T1000 (cell line): ENCODE measurements at places on chromosomes 1 and 21.

DNA sequence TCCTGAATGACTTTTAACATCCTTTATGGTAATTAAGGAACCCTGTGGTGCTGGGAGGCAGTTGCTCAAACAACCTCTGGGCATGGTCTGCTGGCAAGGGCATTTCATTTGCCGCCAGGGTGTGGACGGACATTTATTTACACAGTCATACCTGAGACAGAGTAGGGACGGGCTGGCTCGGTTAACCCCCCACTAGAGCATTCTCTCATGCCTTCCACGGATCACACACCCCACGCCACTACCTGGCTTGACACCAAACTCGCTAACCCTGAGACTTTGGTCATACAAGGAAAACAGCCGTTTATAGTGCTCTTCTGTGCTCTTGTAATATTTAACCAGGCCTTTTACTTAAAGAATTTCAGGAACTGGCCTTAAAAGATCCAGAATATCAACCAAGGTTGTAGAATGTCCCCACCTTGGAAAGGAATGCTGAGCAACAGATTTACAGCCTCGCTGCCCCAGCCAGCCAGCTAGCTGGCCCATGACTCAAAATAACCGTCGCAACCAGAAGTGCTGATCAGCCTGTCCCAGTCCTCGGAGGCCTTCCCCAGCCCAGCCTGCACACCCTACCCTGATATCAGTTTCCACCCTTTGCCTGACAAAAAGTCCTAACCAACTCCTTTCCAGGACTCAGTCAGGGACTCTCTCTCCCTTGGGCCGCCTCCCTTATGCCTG, 6.5 kb upstream of the PDXK start:
- DNase-seq: peak; percentile 16

GRCh38 chr1:177275736-177276135, 105.0 kb downstream of the BRINP2 start:
- no peak for DNase-seq

GRCh38 chr21:32319012-32319411, 20.4 kb downstream of the MRAP start:
- DNase-seq: no peak

DNA sequence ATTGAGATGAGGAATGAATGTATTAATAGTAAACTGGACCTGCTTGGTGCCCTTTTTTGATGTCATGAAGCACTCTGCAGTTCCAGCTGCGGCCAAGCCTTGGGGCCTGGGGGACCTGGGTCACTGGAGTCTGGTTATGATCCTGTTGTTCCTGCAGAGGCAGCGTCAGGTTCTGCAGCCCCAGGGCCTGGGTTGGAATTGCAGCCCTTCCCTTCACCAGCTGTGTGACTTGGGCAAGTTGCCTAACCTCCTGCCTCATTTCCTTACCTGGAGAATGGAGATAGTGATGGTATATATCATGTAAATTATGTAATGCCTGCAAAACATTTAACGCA, 9.1 kb upstream of the ATP5PO start:
- DNase-seq: no peak

- no peak for DNase-seq
These were observed 160.9 kb upstream of the FMN2 start for GRCh38 chr1:239930686-239931262.

- DNase-seq: no peak
These were observed 28.4 kb downstream of the WDR26 start for GRCh38 chr1:224406216-224406615.

- DNase-seq: no peak
These were observed 49.0 kb upstream of the ASB17 start for GRCh38 chr1:75980972-75981897.

- no peak for DNase-seq
These were observed 46.6 kb upstream of the LYST start for GRCh38 chr1:235913311-235913710.

DNA sequence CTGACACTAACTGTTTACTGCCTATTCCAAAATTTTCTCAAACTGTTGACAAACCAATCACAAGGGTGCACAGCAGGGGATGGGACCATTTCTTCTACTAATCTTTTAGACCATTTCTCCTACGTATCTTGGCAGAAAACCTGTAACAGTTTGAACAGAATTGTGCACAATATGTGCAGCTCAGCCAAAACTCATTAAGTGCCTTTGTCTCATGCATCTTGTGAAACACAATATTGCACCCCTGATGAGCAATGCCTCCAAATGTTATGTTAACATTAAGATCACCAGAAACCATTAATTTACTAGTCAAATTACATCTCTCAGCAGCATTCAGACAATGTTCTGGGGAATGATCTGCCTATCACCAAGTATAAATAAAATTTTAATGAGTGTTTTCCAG, 247.5 kb downstream of the NRIP1 start:
- no peak for DNase-seq

DNA sequence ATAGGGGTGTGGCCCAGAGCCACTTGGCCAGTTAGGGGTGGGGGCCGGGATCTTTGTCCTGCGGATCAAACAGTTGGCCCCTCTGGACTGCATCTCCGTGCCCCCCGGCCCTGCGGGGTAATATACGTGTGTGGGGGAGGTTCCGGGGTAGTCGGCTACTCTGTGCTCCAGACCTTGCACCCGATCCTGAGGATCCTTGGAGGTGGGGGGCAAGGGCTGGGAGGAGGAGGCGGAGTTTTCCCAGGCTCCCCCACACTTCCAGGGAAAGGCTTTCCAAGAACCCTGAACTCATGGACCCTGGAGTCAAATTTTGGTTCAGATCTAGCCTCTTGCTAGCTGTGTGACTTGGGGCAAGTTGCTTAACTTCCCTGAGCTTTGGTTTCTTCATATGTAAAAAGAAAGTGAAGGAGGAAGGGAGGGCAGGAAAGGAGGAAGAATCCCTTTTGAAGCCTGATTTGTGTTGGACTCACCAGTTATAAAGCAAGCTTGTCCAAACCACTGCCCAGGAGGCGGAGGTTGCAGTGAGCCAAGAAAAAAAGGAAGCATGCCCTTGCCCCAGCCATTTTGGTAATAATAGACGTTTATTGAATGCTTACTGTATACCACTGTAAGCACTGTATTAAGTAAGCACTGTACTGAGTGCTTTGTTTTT, 686 bp downstream of the MIIP start:
- no peak for DNase-seq

GRCh38 chr1:166730299-166730888, 108.9 kb upstream of the POGK start:
- DNase-seq: no peak
